ENCODE measurements at places on chromosomes 13 and 19. TPM values are rescaled to one million over a fixed set of nuclear protein-coding genes. Genes with fewer than 3 reads are reported as not detected.

GRCh38 chr13:41019011-41019487 lies at the start of gene ELF1:
TSS of gene ELF1 (minus strand) at chr13:41019316. CDS start at chr13:40982054, 37,262 bp downstream.
- peaks cover 32% of the 10 kb centered on the region for H3K4me1 ChIP-seq
- peak; percentile 85 for DNase-seq
- peak within 1 kb of the TSS; percentile 57 for H3K4me3 ChIP-seq
- H3K36me3 ChIP-seq = no peaks in the 10 kb centered on the region

DNA sequence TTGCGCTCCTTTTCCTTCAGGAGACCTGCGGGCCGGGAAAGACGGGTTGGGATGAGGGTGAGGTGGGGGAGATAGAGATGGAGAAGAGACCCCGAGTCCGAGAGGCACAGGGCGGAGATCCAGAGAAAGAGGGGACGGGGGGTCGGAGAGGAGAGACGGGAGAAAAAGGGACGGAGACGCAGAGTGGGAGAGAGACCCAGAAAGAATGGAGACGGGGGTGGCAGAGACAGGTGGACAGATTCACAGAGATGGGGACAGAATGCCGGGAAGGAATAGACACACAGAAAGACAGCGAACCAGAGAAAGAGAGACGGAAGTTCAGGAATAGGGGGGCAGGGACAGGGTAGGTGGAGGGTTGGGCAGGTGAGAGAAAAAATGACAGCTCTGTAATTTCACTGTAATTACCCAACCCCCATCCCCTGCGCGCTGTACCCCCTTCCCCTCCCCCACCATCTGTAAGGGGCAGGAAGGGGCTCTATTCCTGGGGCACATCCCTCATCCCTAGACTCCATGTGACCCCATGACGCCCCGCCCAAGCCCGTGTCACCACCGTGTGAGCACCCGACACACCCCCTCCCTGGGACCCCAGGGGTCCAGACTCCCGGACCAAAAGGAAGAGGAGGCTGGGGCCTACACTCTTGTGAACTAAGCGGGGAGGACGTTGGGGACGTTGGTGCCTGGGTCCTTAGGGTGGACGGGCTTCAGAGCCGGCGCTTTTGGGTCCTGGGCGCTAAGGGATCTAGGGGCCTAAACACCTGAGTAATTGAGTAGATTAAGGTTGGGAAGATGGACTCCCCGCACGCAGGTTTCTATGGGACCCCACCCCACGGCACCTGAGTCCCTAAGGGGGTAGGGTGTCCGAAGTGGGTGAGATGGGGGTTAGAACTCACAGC lies 967 bp downstream of the DBP start:
- peaks cover 29% of the 10 kb centered on the region for H3K4me1 ChIP-seq
- 0 out of 2 replicates have a peak, but pooled peaks cover 6% of the 10 kb centered on the region for H3K36me3 ChIP-seq
- H3K4me3 ChIP-seq = peak overlapping the region; percentile 49

GRCh38 chr19:38145623-38146022 lies 78.4 kb downstream of the DPF1 start:
- H3K4me3 ChIP-seq = no peak overlapping the region
- no peak for DNase-seq
- H3K27ac ChIP-seq = no peak overlapping the region
- no peaks in the 10 kb centered on the region for H3K4me1 ChIP-seq

GRCh38 chr19:41195675-41196497 lies 2.9 kb downstream of the CYP2S1 start:
- no peaks in the 10 kb centered on the region for H3K27me3 ChIP-seq
- no peaks in the 10 kb centered on the region for H3K36me3 ChIP-seq
- H3K27ac ChIP-seq = no peak overlapping the region
- DNase-seq = no peak
- peaks cover 8% of the 10 kb centered on the region for H3K4me1 ChIP-seq

DNA sequence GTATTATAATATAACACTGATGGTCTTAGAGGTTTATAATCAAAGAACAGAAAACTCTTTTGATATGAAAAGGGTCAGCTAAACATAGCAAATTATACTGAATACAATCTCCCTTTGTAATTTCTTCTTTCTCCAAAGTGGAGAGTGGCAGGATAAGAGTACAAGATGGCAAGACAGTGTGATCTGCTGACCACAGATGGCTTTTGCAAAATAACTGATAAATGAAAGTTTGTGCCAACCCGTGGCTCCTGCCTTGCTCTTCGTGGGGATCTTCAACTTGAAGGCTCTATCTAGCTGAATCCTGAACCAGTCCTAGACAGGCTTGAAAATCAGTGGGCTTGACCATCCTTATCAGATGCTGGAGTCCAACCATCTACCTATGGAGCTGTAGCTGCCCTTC lies 185.7 kb downstream of the VWA8 start:
- no peak for DNase-seq
- no peaks in the 10 kb centered on the region for H3K27me3 ChIP-seq
- H3K4me1 ChIP-seq = no peaks in the 10 kb centered on the region
- no peaks in the 10 kb centered on the region for H3K36me3 ChIP-seq

- H3K36me3 ChIP-seq = peaks cover 24% of the 10 kb centered on the region
- no peak for DNase-seq
- no peaks in the 10 kb centered on the region for H3K4me1 ChIP-seq
- H3K27ac ChIP-seq = no peak overlapping the region
These were observed 20.8 kb downstream of the SUGT1 start for GRCh38 chr13:52673465-52673864.

KLF1 gene
- not detected for total RNA-seq

CIRBP gene
- total RNA-seq = 276 TPM

TMEM38A gene
- total RNA-seq = 9.0 TPM

DNA sequence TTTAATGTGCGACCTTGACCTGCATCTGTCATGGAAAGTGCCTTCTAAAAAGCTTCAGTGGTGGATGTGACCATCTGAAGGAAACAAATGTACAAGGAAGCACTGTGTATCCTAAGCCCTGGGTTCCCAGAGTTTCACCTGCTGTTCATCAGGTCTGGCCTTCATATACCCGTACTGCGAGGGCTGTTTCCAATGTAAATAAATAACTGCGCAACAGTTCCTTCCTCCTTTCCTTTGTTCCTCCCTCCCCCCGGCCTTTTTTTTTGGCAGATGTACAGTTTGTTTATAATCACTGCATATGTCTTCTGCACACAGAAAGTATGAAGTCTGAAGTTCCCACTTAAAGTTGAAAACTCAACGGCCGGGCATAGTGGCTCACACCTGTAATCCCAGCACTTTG lies 5.2 kb downstream of the FAAP24 start:
- H3K36me3 ChIP-seq = peaks cover 16% of the 10 kb centered on the region
- H3K27me3 ChIP-seq = no peaks in the 10 kb centered on the region
- no peak for DNase-seq
- H3K27ac ChIP-seq = no peak overlapping the region
- H3K4me3 ChIP-seq = no peak overlapping the region

DNA sequence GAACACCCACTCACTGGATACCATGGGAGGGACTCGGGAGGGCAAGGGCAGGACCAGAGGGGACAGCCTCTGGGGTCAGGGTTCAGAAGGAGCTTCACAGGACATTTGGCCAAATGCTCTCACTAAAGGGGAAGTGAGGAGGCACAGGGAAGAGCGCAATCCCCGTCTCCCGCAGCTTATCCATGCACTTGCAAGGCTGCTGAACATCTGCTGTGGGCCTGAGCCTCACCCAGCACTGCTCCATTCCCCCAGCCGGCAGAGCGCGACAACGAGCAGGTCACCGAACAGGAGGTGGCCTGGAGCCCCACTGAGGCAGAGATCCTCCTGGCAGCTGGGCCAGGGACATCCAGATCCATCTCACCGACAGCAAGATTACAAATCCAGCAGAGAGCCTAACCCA lies 23.3 kb downstream of the ELAVL1 start:
- H3K36me3 ChIP-seq = peaks cover 56% of the 10 kb centered on the region
- no peak overlapping the region for H3K4me3 ChIP-seq
- no peak overlapping the region for H3K27ac ChIP-seq

- no peak for DNase-seq
- no peaks in the 10 kb centered on the region for H3K36me3 ChIP-seq
- H3K4me3 ChIP-seq = no peak overlapping the region
- peaks cover 6% of the 10 kb centered on the region for H3K27me3 ChIP-seq
- no peak overlapping the region for H3K27ac ChIP-seq
These were observed 219.2 kb downstream of the ENOX1 start for GRCh38 chr13:43567608-43568007.

GRCh38 chr13:111325941-111326620 lies 5.6 kb downstream of the TEX29 start:
- H3K36me3 ChIP-seq = no peaks in the 10 kb centered on the region
- DNase-seq = no peak
- no peak overlapping the region for H3K27ac ChIP-seq
- no peaks in the 10 kb centered on the region for H3K27me3 ChIP-seq

TSPAN16 gene
- not detected for total RNA-seq

ZNF616 gene
- total RNA-seq = 9.7 TPM

PEAK3 gene
- not detected for total RNA-seq

DNA sequence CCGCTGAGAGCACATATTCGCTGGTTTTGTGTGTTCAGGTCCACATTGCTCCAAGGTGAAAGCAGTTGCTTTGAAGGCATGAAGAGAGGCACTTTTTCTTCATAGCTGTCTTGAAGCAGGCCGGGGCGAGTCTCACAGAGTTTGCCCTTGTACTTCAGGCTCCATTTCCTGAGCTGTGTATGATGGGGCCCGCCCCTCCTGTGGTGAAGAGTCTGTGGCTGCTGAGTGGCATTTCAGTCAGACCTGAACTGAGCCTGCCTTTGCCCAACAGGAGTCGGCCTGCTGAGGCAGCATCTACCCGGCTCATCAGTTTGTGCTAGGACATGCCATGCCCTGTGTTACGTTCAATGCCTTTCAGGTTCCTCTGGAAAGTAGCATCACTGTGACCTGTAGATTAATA lies 44.4 kb upstream of the C1QTNF9 start:
- H3K27ac ChIP-seq = no peak overlapping the region
- no peaks in the 10 kb centered on the region for H3K4me1 ChIP-seq
- no peaks in the 10 kb centered on the region for H3K36me3 ChIP-seq
- no peaks in the 10 kb centered on the region for H3K27me3 ChIP-seq
- DNase-seq = no peak

IFNL1 gene
- total RNA-seq = not detected

DNA sequence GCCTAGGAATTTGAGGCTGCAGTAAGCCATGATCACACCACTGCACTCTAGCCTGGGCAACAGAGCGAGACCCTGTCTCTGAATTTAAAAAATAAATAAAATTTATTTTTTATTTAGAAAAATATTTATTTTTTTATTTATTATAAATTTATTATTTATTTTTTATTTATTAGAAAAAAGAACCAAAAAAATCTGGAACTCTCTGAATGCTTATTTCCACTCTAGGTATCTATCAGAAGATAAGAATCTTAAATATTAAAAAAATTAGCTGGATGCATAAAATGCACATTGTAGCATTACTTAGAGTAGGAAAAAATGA lies 82.8 kb downstream of the CDADC1 start:
- H3K27me3 ChIP-seq = no peaks in the 10 kb centered on the region
- H3K36me3 ChIP-seq = no peaks in the 10 kb centered on the region
- no peak for DNase-seq
- H3K4me1 ChIP-seq = no peaks in the 10 kb centered on the region
- H3K4me3 ChIP-seq = no peak overlapping the region

DNA sequence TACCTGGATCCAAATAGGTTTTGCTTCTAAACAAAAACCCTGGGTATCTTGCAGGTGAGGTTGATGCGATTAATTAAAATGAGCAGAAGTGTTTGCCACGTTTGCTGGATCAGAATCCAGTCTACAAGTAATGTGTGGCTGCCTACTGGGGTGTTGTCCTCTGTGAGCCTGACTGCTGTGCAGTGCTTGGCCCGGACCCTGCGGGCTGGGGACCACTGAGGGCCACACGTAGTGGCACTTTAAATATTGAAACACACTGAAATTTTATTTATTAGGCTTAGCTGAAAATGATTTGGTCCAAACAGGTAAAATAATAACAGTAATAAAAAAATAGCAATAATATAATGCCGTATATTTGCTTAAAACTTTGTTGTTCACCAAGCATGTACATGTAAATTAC lies 338.0 kb downstream of the MYO16 start:
- H3K27ac ChIP-seq = no peak overlapping the region
- no peaks in the 10 kb centered on the region for H3K27me3 ChIP-seq
- no peaks in the 10 kb centered on the region for H3K4me1 ChIP-seq

DNA sequence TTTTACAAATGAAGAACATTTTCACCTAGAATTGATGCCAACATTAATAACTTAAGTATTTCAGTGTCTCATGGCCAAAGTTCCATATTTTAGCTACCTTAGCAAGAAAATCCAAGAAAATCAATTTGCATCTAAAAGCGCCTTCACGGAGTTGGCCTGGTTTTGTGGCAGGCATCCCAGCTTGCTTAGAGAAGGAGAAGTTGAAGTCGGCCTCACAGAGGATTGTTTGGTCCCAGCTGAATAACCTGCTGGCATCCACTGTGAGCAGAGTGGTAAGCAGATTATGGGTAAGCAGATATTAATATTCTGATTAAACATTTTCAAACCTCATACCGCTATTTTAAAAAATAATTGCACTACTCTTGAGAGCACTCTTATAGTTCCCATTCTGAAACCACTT lies 62.3 kb upstream of the STARD13 start:
- H3K4me1 ChIP-seq = peaks cover 7% of the 10 kb centered on the region
- no peak for DNase-seq
- H3K36me3 ChIP-seq = no peaks in the 10 kb centered on the region
- no peak overlapping the region for H3K27ac ChIP-seq

- peaks cover 20% of the 10 kb centered on the region for H3K4me1 ChIP-seq
- no peaks in the 10 kb centered on the region for H3K27me3 ChIP-seq
- no peak overlapping the region for H3K27ac ChIP-seq
- no peak overlapping the region for H3K4me3 ChIP-seq
- peak; percentile 45 for DNase-seq
These were observed 146.5 kb downstream of the PCCA start for GRCh38 chr13:100235311-100235901.

GRCh38 chr13:34340534-34340933 lies 522.6 kb downstream of the RFC3 start:
- no peaks in the 10 kb centered on the region for H3K4me1 ChIP-seq
- H3K27ac ChIP-seq = no peak overlapping the region
- no peaks in the 10 kb centered on the region for H3K27me3 ChIP-seq
- H3K36me3 ChIP-seq = no peaks in the 10 kb centered on the region

- H3K4me1 ChIP-seq = no peaks in the 10 kb centered on the region
- no peak overlapping the region for H3K27ac ChIP-seq
- no peak overlapping the region for H3K4me3 ChIP-seq
- DNase-seq = no peak
These were observed 38.9 kb downstream of the TMED1 start for GRCh38 chr19:10797078-10797477.

ZNF749 gene
- total RNA-seq = 18.0 TPM

SELENOV gene
- total RNA-seq = not detected

GRCh38 chr13:45575830-45576180 lies 39.7 kb downstream of the ERICH6B start:
- no peak overlapping the region for H3K27ac ChIP-seq
- H3K36me3 ChIP-seq = no peaks in the 10 kb centered on the region
- H3K4me3 ChIP-seq = no peak overlapping the region
